Skeletal muscle tissue (tissue), 5 donors: ENCODE measurements at places on chromosomes 12 and 14. TPM values are rescaled to one million over a fixed set of nuclear protein-coding genes. Genes with fewer than 3 reads are reported as not detected.

The WIF1 gene
- total RNA-seq = 1.0 TPM

The BMAL2 gene
- total RNA-seq = 1.6 TPM

The ZNF385A gene
- total RNA-seq = 3.7 TPM

The PNP gene
- 13.6 TPM for total RNA-seq

The TMPRSS12 gene
- total RNA-seq = not detected

The UBE3B gene
- total RNA-seq = 21.4 TPM

The CREBL2 gene
- 18.3 TPM for total RNA-seq

The PLBD1 gene
- total RNA-seq = 24.0 TPM

The LRRIQ1 gene
- total RNA-seq = not detected

The LHX5 gene
- total RNA-seq = not detected

The MOAP1 gene
- 20.4 TPM for total RNA-seq

The LALBA gene
- total RNA-seq = not detected

The NOS1 gene
- 0.52 TPM for total RNA-seq

The LRP1-AS gene
- 1.0 TPM for total RNA-seq

The SRRM4 gene
- total RNA-seq = under 0.01 TPM

The TRHDE gene
- 6.8 TPM for total RNA-seq

The KRT71 gene
- total RNA-seq = not detected

The EFS gene
- 17.2 TPM for total RNA-seq

The UBC gene
- total RNA-seq = 1,198 TPM

The RDH12 gene
- total RNA-seq = 0.52 TPM

The GXYLT1 gene
- 11.5 TPM for total RNA-seq

The IL26 gene
- not detected for total RNA-seq

The RDH16 gene
- 0.52 TPM for total RNA-seq

The WNT1 gene
- total RNA-seq = not detected

The R3HDM2 gene
- 9.9 TPM for total RNA-seq

The TRIM9 gene
- 1.0 TPM for total RNA-seq

The CLEC4A gene
- total RNA-seq = not detected

The SLC7A7 gene
- total RNA-seq = 15.1 TPM

The BEST3 gene
- total RNA-seq = 45.4 TPM

The LGMN gene
- total RNA-seq = 90.3 TPM

The SETD3 gene
- 112 TPM for total RNA-seq

The TROAP gene
- total RNA-seq = 3.1 TPM

The ZNF219 gene
- 5.2 TPM for total RNA-seq

The GLT8D2 gene
- total RNA-seq = 36.5 TPM

The GALNT16 gene
- 8.4 TPM for total RNA-seq

The TSPAN11 gene
- 7.3 TPM for total RNA-seq

The AQP6 gene
- 0.52 TPM for total RNA-seq

The PLD4 gene
- total RNA-seq = 7.8 TPM

The COCH gene
- total RNA-seq = 3.1 TPM

The KRT6C gene
- total RNA-seq = not detected

The ANO4 gene
- 0.52 TPM for total RNA-seq

The GPR135 gene
- 2.6 TPM for total RNA-seq

The DCAF4 gene
- total RNA-seq = 11.5 TPM

The BTBD7 gene
- 39.1 TPM for total RNA-seq
